Type B pancreatic cell (in vitro differentiated cells): ENCODE measurements at places on chromosomes 3 and 15. TPM values are rescaled to one million over a fixed set of nuclear protein-coding genes. Genes with fewer than 3 reads are reported as not detected.

GRCh38 chr3:197599089-197599765 is 43.5 kb upstream of the BDH1 start:
- DNase-seq: peak; percentile 81

The ENTPD3 gene
- 2.5 and 2.7 TPM in 2 replicates for total RNA-seq

The ROPN1 gene
- not detected in 2 replicates for total RNA-seq

- DNase-seq: no peak
Measured at GRCh38 chr3:13564751-13565560, 16.0 kb downstream of the FBLN2 start.

The CTXN2 gene
- total RNA-seq: not detected in 2 replicates

DNA sequence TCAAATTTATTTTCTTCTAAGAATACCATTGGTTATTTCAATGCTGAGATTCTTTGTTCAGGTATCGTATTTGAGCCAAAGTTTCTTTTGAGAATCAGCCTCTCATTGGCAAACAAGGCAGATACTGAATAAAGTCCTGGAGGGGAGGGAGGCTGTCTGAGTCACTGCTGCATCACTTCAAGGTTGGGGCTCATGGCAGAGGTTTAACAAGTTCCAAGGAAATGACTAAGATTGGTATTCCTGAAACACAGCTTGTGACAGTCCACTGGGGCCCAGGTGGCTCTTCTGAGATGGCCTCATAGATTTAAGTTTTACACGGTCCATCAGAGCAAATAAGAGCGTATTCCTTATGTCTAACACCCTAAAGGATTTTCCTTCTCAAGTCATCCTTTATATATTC is 213.8 kb upstream of the STAC start:
- no peak for DNase-seq

DNA sequence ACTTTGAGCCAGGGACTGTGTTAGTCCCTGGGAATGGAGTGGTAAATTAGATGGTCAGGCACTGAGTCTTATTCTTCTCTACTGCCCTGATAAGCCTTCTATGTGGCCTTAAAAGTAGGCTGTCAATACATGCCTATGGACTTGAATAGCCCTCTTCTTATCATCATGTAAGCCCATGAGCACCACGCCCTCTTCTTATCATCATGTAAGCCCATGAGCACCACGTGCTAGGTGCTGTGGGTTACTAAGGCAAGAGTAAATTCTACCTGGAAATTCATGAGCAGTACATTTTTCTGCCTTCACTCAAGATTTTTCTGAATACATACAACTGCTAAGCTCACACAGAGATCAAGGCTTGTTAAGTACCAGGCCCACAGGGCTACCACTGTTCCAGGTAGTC is 68.5 kb downstream of the DHX30 start:
- no peak for DNase-seq

GRCh38 chr3:128936341-128936740 is 56.9 kb downstream of the ACAD9 start:
- DNase-seq: peak; percentile 11

DNA sequence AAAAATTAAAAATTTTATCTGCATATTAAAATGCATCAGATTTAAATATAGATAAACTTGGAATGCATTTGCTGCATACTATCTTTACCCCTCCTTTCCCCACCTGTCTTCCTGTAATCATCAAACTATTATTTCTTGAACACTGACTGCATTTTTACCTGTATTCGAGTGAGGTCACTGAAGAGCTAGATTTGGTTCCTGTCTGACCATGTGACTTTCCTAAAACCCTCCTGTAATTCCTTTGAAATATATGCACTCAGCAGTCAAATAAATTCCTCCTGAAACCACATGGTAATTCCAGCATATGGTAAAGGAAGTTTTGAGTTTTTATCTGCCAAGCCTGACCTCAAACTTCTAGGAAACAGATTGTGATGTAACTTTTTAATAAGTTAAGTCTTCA is 445.6 kb upstream of the FRG2C start:
- no peak for DNase-seq

GRCh38 chr3:64674591-64675076 is 13.2 kb downstream of the ADAMTS9 start:
- no peak for DNase-seq

GRCh38 chr3:7843441-7843840 is 658.2 kb upstream of the LMCD1 start:
- no peak for DNase-seq

The FBXO40 gene
- total RNA-seq: not detected in 2 replicates

The BFSP2 gene
- total RNA-seq: not detected in 2 replicates

The PRSS50 gene
- total RNA-seq: 1.1 and 1.2 TPM in 2 replicates

The TUSC7 gene
- not detected in 2 replicates for total RNA-seq

- no peak for DNase-seq
Measured at GRCh38 chr3:29503958-29504357, 223.1 kb downstream of the RBMS3 start.

The RHCG gene
- 13.4 and 22.4 TPM in 2 replicates for total RNA-seq

DNA sequence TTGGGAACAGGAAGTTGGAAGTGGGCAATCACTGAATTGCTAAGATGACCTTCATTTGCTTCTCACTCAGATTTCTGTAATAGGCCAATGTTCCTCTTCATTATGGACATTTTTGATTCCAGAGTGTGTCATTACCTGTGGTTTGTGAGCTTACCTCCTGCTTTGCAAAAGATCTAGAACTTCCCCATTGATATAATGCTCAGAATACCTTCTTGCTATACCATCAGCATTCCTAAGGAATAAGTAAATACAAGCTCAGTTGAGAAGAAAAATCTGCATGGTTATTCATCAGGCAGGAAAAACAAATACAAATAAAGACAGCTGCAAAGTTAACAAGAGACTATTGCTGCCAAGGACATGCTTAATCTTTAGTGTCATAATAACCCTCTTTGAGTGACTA is 5.6 kb upstream of the RPL14 start:
- no peak for DNase-seq

- DNase-seq: no peak
Measured at GRCh38 chr15:69854521-69855181, 243.1 kb downstream of the TLE3 start.

The CA12 gene
- total RNA-seq: 4.7 and 5.5 TPM in 2 replicates

- DNase-seq: no peak
Measured at GRCh38 chr3:120681506-120682038, 467 bp downstream of the HGD start.

The NRROS gene
- 0.50 and 0.68 TPM in 2 replicates for total RNA-seq

The PLSCR2 gene
- total RNA-seq: 0.62 TPM in 1 of 2 replicates, not detected in the other

GRCh38 chr3:32700244-32700643 is 15.3 kb downstream of the CNOT10 start:
- DNase-seq: no peak

The SNTN gene
- not detected in 2 replicates for total RNA-seq
